ENCODE measurements at places on chromosomes 2 and 18.

GRCh38 chr18:11177382-11177781 is 28.0 kb upstream of the PIEZO2 start:
- DNase-seq = no peak

DNA sequence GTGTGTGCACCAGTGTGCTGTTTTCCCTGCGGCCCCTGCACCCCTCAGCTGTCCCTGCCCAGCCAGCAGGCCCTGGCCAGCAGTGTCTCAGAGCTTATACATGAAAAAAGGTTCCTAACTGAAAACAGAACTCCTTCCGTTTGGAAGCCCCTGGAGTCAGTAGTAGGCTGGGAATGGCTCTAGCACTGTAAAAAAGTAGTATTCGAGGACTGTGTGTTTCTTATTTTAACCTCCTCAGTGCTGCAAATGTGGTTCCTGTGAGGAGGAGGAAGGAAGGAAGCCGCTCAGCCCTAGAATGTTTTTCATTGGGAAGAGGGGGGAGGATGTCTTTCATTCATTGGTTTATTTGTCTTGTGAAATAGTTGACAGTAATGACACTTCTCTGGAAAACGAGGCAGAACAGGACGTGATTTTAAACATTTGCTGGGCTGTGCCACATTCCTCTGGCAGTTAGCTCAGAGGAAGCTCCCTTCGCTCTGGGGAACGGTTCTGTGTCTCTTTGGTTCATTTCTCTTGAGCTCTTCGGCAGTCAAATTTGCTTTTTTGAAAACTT is 103.5 kb downstream of the SPTBN1 start:
- DNase-seq = peak; percentile 87

DNA sequence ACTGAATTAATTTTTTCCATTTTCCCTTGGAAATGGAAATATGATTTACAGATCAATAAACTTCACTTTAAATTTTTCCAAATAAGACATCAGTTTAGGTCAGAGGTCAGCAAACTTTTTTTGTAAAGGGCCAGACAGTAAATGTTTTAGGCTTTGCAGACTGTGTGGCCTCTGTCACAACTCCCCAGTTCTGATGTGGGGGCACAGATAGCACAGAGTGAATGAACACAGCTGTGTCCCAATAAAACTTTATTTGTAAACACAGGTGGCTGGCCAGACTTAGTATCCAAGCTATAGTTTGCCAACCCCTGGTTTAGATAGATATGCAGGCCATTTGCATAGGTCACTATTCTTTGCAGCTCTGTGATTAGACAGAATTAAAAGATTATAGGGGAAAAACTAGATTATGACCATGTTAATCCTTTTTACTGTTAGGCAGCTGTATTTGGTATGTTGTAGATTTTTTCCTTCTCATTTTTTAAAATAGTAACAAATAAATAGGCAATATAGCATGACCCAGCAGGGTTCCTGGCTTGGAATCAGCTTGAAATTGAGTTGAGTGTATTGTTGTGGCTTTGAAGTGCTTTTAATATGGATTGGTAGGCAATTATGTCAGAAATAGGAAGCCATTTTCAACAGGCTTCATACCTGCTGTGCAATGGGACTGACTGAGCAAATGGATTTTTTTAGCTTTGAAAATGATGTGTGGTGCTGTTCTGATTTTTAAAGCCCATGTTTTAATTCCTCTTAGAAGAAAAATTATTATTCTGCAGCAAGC is 59.7 kb downstream of the WDSUB1 start:
- DNase-seq = no peak

GRCh38 chr18:49028091-49028490 is 77.3 kb upstream of the SMAD7 start:
- no peak for DNase-seq

DNA sequence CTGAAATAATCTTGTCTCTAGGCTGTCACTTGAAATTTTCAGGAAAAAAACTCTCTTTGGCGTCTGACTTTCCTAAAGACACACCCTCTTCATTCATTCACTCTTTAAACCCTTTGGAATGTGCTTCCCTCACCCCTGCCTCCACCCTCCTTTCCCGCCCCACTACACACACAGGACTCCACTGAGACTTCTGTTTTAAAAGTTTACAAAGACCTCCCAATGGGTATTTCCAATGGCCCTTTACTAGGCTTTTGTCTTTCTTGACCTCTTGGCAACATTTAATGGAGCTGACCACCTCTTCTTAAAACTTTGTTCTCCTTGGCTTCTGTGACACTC is 96.1 kb downstream of the RBMS1 start:
- DNase-seq = no peak

GRCh38 chr18:61832858-61833257 is 59.9 kb downstream of the RNF152 start:
- DNase-seq = no peak

DNA sequence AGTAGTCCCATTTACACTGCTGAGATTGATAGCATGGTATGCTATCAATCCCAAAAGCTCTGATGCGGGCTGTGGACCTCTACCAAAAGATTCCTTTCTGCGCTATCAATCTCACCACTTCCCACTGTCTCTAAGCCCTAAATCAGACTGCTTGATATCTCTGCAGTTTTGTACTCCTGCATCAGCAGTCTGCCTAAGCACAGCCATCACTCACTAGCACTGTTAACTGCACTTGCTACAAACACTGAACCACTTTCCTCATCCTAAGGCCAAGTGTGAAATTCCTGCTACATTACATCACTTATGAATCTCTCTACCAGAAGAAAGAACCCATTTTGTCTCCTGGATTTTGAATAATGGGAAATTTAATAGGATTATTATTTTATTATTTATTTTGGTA is 237.0 kb downstream of the HNMT start:
- no peak for DNase-seq

- DNase-seq = no peak
Measured at GRCh38 chr2:228227466-228227865, 46.0 kb upstream of the SPHKAP start.

DNA sequence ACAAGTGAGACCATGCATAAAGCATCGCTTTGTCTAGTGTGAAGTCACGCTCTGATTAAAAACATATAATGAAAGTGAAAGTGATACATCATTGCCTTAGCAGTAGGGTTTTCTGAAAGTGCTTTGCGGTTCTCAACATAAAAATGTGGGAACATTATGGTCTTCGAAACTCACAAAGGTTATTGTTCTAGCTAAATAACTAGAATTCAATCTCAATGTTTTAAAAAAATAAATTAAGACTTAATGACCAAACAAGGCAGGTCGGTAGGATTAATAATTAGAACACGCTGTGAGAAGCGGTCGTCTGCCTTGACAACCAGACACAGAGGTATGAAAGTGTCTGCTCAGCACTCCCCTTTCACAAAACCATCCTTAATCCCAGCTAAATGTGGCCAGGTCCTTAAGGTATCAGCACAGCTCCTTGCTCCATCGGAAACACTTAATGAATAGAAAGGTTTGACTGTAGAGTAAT is 42.2 kb downstream of the KLHL14 start:
- no peak for DNase-seq
